AG04450 (cell line): ENCODE measurements at places on chromosomes 16 and 17. TPM values are rescaled to one million over a fixed set of nuclear protein-coding genes. Genes with fewer than 3 reads are reported as not detected.

DNA sequence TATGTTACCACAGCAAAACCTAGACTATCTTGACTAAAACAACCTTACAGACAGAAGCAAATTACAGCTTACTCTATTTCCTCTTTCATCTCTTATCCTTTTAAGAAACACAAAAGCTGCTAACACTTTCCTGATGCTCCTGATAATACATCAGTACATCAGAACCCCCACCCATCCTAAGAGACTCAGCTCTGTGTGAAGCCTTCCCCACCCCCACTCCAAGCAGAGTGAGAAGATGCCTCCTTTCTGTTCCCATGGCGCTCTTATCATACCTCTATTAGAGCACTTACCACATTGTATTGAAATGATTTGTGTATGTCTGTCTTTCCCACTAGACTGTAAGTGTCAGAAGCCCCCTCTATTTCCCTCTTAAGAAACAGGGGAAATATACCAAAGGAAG, 42.4 kb upstream of the HS3ST2 start:
- no peak for DNase-seq

- no peak for DNase-seq
Observed at GRCh38 chr17:66326476-66327047, 24.1 kb downstream of the PRKCA start.

DNA sequence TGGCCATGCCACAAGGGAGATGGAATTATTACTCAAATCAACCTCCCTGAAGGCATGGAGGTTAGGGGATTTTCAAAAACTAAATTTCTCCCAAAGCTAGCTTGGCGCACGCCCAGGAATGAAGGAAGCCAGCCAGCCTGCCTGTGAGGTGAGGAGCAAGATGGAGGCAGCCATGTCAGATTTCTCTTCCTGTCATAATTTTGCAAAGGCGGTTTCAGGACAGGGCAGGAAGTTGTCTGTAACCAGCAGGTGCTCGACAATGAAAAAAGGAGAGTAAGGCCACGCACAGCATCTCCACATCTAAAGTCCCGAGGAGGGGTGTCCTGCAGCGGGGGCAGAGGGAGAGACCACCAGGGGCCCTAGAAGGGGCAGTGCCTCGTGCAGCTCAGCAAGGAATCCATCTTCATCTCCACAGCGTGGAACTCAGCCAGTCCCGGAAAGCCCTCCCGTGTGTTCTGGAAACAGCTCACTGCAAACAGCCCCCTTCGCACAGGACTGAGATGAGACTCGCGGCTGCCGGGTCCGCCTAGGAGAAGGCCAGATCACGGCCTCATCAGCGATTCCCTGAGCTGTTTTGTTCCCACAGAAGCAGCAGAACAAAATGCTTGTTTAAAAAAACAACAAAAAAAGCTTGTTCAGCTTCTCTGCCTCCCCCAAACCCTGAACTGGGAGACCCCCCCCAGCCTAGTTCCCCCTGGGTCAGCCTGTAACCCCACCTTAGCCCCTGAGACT, 47.8 kb downstream of the SLC7A5 start:
- DNase-seq = no peak

Gene FBXL19
- 7.1 and 10.6 TPM in 2 replicates for polyA plus RNA-seq

GRCh38 chr16:69108064-69108904, 2.8 kb downstream of the HAS3 start:
- DNase-seq = no peak

GRCh38 chr16:26806657-26807056, 260.1 kb upstream of the C16orf82 start:
- DNase-seq = no peak

DNA sequence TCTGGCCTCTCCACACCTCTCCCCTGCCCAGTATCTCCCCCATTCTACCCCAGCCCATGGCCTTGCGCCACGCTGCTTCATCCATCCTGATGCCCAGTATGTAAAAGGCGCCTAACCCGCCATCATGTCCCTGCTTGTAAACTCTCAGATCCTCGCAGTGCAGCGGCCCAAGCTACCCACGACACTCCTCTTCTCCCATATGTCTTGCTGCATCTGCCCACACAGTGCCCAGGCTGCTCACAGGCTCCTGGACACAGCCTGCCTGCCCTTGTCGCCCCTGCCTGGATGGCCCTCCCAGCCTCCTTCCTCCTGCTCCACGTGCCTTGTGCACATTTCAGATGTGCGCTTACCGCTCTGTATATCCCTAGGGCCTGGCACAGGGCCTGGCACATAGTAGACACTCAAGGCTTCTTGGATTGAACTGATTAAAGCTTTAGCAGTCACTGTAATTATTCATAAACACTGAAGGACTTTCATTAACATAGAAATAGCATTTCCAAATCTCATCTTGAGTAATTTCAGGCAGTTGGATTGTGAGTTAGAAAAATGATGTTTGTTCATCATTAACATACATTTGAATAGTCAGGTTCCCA, 129.1 kb downstream of the CLEC16A start:
- DNase-seq = no peak

- no peak for DNase-seq
Observed at GRCh38 chr16:57577214-57577613, 34.8 kb downstream of the ADGRG5 start.

- DNase-seq = no peak
Observed at GRCh38 chr17:67642488-67642887, 75.2 kb upstream of the NOL11 start.

DNA sequence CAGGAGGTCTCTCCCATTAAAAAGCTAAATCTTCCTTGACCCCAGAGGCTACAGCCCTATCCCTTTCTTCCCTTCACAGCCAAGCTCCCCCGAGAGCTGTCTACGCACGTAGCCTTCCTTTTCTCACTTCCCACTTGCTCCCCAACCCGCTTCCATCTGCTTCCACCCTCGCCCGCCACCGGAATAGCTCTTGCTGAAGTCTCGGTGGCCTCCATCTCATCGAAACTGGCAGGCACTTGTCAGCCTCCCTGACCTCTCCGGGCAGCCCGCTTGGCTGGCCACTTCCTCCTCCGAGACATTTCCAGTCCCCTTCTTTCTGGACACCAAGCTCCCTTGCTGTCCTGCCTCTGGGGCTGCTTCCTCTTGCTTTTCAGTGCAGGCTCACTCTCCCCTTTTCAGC, 10.7 kb upstream of the EPOP start:
- DNase-seq = no peak

DNA sequence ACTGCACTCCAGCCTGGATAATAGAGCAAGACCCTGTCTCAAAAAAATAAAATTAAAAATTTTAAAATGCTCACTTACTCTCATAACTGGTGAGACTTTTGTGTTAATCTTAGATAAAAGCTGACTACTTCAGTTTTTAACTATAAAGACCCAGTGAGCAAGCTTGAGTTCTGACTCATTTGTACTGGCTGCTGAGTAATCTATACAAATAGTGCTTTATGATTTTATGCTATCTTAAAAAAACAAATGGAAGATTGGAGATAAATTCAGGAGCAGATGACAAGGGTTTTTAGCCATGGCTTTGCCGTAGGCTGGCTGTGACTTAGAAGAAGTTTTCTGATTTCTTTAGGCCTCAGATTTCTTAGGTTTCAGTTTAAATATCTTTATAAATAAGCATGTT, 30.5 kb downstream of the SNTB2 start:
- DNase-seq = peak; percentile 37

GRCh38 chr17:63001689-63002394, 35.8 kb downstream of the TANC2 start:
- DNase-seq = no peak

DNA sequence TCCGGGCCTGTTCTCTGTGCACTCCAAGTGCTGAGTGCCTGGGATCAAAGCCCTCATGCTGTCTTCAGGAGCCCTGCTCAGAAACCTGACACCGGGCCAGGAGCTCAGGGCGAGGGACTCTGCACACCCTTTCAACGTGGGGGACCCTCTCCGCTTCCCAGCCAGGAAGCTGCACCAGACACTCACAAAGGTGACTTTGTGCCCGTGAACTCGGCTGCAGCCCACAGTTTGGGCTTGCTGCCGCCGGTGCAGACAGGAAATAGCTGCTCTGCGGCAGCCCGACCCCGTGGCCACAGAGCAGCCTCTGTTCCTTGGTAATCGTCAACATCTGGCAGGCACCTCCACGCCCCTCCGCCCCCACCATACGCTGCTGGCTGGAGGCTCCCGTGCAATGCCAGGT, 93.4 kb upstream of the METRNL start:
- no peak for DNase-seq

- DNase-seq = no peak
Observed at GRCh38 chr17:34434052-34434451, 71.0 kb upstream of the CCL1 start.

- no peak for DNase-seq
Observed at GRCh38 chr16:88881007-88881615, 14.7 kb upstream of the PABPN1L start.

GRCh38 chr17:57975044-57975443, 13.0 kb downstream of the VEZF1 start:
- DNase-seq = no peak

DNA sequence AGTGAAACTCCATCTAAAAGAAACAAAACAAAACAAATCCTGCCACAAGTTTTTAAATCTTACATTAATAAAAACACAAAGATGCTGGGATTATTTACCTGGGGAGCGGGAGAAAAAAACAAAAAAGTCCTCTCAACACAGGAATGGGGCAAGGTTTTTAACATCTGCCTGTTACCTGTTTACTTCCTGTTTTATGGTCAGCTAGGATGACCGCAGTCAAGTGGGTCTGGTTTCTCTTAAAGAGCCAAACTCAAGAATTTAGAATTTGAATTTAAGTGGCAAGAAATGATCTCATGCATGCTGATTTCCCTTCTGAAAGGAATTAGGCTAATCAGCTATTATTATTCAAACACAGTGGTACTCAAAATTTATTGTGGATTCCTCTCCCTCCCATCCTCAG, 39.7 kb upstream of the TBC1D3K start:
- DNase-seq = no peak

GRCh38 chr16:70687671-70688245, 1.9 kb upstream of the MTSS2 start:
- DNase-seq = no peak

Gene KRT12
- not detected in 2 replicates for polyA plus RNA-seq

- DNase-seq = no peak
Observed at GRCh38 chr16:74582970-74583369, 23.9 kb downstream of the GLG1 start.

- no peak for DNase-seq
Observed at GRCh38 chr16:8645141-8645521, 23.6 kb downstream of the METTL22 start.

DNA sequence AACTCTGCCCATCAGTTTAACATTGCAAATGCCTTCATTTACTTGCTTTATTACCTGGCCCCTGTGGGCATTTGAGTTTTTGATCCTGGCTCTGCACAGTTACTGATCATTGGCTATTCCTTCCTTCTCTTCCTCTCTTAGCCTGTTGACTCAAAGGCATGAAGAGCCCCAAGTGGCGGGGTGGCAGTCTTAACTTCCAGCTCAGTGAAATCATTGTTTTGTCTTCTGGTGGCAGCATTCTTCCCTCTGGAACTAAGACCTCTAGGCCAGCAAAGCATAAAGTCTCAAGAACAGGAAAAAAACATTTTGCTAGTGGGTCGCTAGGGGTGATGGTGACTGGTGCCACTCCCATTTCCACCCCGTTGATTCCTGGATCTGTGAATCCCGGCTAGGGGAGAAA, 52.3 kb upstream of the MRTFB start:
- no peak for DNase-seq

DNA sequence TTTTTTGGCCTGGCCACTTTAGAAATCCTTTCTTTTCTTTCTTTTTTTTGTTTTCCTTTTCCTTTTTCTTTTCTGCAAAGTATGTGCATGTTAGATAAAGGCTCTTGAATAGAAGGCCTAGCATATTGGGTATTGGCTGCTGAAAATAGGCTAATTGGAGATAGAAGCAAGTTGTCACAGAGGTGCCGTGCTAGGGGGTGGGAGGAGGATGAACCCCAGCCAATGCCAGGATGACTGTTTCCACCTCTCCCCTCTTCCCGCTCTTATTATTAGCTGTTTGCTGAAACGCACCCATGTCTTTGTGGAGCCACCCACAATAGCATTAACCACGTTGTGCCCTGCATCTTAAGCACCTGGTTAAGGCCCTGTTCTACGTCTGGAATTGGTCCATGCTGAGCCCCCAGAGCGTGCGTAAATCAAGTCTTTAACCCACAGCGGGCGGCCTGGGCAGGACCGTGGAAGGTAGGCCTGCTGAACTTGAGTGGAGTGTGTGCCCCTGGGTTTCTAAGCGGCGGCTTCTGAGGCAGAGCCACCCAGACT, 123.6 kb downstream of the MSI2 start:
- DNase-seq = no peak

- DNase-seq = no peak
Observed at GRCh38 chr16:80654094-80654862, 113.5 kb downstream of the DYNLRB2 start.

Gene PDK2
- 62.4 and 81.7 TPM in 2 replicates for polyA plus RNA-seq

Gene HSD11B2
- polyA plus RNA-seq = 0.07 TPM in 1 of 2 replicates, not detected in the other

Gene MYH1
- polyA plus RNA-seq = not detected in 2 replicates

DNA sequence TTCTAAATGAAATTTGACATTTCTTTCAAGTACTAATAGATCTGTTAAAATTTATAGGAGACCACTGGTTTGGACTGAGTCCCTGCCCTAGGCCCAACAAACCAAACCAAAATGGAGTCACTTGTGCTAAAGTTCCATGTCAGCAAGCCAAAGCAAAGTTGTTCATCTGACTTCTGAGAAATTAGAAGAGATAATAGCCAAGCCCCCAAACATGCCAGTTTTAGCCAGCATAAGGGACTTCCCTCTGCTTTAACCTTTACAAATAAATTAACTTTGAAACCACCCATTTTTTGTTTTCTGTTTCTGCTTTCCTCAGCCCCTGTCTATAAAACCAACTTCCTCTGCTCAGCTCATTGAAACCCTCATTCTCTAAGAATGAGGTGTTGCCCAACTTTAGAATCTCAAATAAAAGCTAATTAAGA, 18.9 kb downstream of the CDR2 start:
- no peak for DNase-seq

GRCh38 chr17:8226536-8227237, 16.3 kb upstream of the AURKB start:
- DNase-seq = peak; percentile 78

- DNase-seq = no peak
Observed at GRCh38 chr17:29582254-29582765, 7.1 kb downstream of the GIT1 start.

GRCh38 chr17:1880851-1881630, 51.2 kb downstream of the RPA1 start:
- DNase-seq = no peak

DNA sequence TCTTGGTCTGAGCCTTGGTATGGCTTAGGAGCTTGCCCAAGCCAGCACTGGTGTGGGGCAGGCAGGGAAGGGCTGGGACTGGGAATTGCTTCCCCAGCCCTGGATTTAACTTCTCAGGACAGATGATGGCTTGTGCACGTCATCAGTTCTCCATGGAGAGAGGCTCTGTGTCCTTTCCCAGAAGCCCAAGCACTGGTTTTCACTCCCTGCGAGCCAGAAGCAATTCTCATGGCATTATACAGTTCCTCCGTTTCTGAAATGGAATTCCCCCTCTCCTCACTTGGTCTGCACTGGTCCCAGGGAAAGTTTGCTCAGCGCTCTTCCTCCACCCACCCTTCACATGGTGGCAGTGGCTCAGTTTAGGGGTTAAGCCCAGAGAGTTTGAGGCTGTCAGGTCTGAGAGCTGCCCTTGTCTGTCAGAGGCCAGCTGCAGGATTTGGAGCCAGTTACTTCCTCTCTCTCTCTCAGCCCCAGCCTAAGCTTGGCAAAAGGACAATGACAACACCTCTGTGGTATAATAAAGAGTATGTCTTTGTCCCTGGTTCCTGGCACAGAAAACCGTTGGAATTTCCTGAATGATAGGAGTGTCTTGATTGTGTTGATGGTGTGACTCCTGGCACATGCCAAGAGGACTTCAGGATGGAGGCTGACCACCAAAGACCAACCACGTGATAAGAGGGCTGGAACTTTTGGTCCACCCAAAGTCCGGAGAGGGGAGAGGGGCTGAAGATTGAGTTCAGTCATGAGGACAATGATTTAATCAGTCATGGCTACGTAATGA, 219.6 kb upstream of the TNRC6C start:
- no peak for DNase-seq

Gene SLFN12
- polyA plus RNA-seq = 27.7 and 36.1 TPM in 2 replicates
